Renal cortex interstitium (tissue), 15 donors: ENCODE measurements at places on chromosomes 7 and 10. TPM values are rescaled to one million over a fixed set of nuclear protein-coding genes. Genes with fewer than 3 reads are reported as not detected.

Gene FGL2
- 71.8 TPM for polyA plus RNA-seq

Gene MSRB2
- polyA plus RNA-seq: 43.9 TPM

Gene ACHE
- polyA plus RNA-seq: 4.6 TPM

GRCh38 chr10:104197364-104197763, 34.8 kb downstream of the CFAP43 start:
- no peak for DNase-seq

GRCh38 chr10:79328147-79328701, 19.0 kb upstream of the PPIF start:
- DNase-seq: no peak

- DNase-seq: no peak
These were observed at the start of gene NANOS1 for GRCh38 chr10:119029613-119030420. Gene NANOS1 (plus strand): TSS chr10:119029714. CDS start chr10:119029802, 88 bp downstream.

DNA sequence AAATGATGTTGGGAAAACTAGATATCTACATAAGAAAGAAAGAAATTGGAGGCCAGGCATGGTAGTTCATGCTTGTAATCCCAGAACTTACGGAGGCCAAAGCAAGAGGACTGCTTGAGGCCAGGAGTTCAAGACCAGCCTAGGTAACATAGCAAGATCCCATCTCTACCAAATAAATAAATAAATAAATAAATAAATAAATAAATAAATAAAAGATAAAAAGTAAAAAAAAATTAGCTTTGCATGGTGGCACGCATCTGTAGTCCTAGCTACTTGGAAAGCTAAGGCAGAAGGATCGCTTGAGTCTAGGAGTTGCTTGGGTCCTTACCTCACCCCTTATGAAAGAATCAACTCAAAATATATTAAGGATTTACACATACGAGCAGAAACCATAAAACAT, 193.5 kb upstream of the NOBOX start:
- no peak for DNase-seq

GRCh38 chr7:48042636-48043035, 7.3 kb downstream of the C7orf57 start:
- no peak for DNase-seq

GRCh38 chr7:83149466-83149865, 13.2 kb downstream of the PCLO start:
- no peak for DNase-seq

DNA sequence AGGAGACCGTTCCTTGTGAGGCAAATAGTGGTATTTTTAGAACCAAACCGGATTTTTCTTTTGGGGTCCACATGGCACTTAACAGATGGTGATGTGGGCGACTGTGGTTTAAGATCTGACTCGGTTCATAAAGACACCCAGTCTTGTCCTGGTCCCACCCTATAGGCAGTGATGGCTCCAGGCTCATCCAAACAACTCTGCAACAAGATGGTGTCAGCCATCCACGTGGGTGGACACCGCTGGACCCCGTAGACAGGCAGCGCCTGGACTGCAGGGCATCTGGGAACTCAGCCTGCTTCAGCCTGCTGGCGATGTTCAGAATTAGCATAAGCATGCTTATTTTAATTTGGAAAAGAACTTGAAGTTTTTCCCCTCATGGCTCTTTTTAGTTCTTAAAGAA, 258.4 kb upstream of the FZD1 start:
- DNase-seq: no peak

GRCh38 chr10:75826846-75827245, 395.4 kb downstream of the LRMDA start:
- no peak for DNase-seq
